ENCODE measurements at places on chromosomes 4 and X.

DNA sequence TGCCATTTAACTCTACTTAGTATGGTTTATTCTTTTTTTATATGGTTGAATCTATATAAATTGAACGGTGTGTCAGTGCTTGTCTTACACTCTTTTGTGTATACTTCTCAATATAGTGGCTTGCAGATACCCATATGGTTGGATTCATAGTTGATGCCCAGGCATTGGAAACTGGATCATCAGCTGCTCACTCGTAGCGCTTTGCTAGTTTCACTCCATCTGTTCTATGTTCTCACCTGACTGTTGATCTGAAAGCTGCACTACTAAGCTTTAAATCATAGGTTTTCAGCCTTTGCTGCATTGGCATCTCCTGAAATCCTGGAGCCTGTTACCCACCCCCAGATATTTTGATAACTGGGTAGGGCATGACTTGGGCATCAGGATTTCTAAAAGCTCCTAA is 121.6 kb upstream of the DCLK2 start:
- DNase-seq = no peak

GRCh38 chr4:63894161-63894560 is 515.1 kb downstream of the TECRL start:
- DNase-seq = no peak

DNA sequence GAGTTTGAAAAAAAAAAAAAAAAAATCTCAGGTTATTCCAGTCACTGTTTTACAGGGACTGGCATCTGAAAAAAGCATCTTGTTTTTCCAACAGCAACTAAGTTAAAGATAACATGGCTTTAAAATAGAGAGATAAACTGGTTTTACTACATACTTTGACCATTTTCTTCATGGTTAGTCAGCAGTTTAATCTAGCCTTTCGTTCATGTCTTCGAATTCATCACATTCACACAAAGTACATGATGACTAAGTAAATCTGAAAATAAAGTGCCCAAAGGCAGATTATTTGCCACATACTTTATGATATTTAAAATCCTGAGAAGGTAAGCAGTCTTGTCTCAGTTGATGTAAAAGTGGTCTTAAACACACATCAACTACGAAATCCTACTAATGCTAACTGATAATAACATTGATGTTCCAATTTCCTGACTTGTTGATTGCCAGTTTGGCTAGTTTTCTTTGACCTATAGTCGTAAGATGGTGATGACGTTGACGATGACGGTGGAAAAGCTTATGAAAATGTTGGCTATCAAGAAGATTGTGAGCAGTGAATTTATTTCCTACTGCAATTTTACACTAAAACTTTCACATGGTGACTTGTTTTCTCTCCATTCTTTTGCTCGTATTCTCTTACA is 540.5 kb upstream of the BOD1L1 start:
- DNase-seq = no peak

DNA sequence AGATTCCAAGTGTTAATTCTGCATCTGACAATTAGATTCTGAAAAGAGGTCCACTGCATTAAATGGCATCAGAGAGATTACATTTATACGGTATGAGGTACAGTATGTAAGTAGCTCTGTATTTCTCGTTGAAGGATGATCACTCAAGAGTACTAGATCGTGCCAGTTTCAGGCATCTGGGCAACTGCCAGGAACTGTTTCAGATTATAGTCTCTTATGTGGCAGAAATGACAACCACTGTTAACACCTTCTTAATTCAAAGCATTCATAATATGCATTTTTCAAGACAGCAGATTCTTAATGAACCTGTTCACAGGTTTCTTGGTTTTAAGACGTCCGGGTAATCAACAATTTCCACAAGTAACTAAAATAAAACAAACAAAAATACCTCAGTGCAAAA is 1.6 kb downstream of the ANKRD50 start:
- DNase-seq = no peak

GRCh38 chr4:108622022-108622421 is 1.6 kb downstream of the RPL34 start:
- DNase-seq = no peak

- DNase-seq = no peak
These were observed 84.0 kb downstream of the ADAMTS3 start for GRCh38 chr4:72484981-72485380.
